ENCODE measurements at places on chromosomes 5 and 9. TPM values are rescaled to one million over a fixed set of nuclear protein-coding genes. Genes with fewer than 3 reads are reported as not detected.

GRCh38 chr5:137580030-137580429, 80.9 kb upstream of the SPOCK1 start:
- no peak for DNase-seq

DNA sequence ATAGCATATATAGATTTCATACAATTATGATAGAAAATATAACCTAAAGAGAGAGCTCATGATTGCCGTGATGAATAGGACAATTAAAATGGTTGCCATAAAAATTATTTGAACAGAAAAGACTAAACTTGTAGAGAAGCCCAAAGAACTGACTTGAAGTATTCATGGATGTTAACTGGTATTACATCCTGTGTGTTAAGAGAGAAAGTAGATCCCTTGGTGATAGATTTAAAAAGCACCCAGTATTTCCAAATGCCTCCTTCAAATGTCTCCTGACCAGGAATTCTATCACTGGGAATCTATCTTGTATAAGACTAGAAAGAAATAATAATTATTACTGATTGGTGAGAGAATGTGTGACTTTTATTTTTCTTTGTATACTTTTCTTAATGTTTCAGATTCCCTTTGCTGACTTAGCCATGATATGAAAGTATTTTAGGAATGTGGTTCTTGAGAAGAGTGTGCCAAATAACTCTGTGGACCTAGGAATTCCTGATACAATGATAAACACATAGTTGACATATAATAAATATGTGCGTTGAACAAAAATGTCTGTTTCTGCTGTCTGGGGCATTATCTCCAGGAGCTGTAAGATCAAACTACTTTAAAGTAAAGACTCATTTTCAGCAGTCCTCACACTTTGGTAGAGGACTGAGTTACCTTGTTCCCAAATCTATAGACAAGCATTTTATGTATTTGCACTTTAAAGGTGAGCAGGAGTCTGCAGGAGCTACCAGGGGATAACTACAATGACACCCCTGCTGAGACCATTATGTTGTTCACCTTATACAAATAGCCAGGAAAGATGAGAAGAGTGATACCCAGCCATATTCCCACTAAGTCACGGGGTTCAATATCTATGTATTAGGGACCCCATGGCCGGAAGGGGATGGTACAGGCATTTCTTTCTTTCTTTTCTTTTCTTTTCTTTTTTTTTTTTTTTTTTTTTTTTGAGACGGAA, 211.1 kb upstream of the TLE4 start:
- DNase-seq, result no peak

GRCh38 chr9:37392272-37392671, 30.2 kb upstream of the GRHPR start:
- DNase-seq, result no peak

Gene RETREG1
- 27.4 TPM for total RNA-seq
